ENCODE measurements at places on chromosomes 6 and 20. TPM values are rescaled to one million over a fixed set of nuclear protein-coding genes. Genes with fewer than 3 reads are reported as not detected.

- DNase-seq, result no peak
Observed at GRCh38 chr6:155010940-155011339, 15.8 kb downstream of the TIAM2 start.

DNA sequence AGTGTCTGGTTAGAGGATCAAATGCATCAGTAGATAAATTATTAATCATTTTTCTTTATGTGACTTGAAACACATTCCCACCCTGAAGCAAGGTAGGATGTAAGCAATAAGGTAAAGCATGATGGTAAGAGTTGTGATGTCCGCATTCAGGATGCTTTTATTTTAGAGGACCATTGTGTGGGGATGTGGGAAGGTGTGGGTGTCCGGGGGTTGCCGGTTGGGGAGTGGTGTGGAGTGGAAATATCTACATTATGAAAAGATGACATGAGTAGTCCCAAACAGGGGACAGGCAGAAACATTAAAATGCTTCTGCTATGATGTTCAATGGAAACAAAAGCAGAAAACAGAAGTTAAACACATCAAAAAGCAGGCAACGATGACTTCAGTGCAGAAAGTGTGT is 215.4 kb downstream of the HIVEP2 start:
- DNase-seq, result no peak

DNA sequence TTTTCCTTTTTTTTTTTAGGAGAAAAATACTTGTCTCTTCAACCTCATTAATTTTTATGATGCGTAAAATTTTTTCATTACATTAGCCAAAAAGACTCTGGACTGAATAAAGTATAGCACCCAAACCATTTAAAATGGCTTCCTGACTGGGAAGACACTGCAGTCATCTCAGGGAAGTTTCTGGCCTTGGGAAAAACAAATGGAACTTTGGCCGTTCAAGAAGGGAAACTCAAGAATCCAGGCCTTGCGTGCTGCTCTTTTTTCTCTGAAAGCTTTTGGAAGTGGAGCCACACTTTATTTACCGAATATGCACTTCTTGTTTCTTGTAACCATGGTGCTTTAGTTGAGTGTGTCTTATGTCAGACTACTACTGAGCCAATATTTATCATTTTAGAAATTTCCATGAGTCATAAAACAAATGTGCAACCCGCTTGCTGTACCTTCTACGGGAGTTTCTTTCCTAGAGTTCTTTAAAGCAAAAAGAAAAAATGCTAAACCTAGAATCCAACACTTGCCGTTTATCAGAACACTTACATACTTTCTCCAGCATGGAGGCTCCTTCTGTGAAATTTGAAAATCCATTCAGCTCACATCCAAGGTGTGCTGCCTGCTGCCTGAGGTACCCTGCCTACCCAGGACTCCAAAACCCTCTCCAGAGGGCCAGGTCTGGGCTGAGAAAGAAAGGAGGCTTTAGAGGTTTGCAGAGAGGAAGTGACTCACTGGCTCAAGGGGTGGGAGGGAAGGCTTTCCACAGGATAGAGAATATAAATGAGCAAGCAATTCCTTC is 11.5 kb upstream of the DSTN start:
- DNase-seq, result no peak

GTSF1L gene
- total RNA-seq, result not detected

BTBD9 gene
- 13.1 TPM for total RNA-seq

GRCh38 chr20:25224941-25225340 is 22.9 kb upstream of the PYGB start:
- DNase-seq, result no peak

PPP1R14C gene
- not detected for total RNA-seq

DNA sequence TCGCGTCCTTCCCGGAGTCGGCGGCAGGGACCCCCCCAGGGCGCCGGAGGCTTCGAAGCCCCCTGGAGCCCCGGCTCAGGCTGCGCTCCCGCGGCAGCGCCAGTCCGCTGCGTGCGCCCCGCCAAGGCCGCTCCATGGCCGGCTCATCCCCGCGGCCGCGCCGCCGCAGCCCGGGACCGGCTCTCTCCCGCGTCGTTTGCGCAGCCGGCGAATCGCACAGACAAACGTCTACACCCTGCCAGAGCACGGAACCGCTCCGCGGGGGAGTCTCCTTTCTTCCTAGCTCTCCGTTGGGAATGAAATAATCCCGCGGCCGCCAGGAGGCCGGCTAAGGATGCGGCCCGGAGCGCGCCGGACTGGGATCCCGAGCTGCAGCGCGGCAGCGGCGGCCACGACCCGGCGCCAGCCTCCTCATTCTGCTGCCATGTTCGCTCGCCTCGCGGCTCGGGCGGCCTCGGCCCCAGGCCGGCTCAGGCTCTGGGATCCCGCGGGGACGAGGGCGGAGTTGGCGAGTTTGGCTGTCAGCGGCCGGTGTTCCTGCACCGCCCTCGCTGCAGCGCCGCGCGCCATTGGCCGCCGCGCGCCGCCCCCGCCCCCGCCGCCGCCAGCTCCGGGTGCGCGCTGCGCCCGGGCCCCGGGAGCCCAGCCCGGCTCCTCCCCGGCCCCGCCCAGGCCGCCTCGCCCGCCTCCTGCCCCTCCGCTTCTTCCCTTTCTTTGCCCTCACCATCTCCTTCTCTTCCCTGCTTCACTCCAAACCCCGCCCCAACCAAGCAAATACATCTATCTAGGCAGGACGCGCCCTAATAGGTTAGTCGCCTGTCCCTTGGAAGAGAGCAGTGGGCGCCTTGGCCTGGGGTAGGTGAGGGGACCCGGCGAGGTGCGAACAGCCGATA is at the start of gene GFOD1:
GFOD1 (minus strand) TSS at position 479 of the 893 bp plus-strand sequence. CDS start 710 bp downstream, outside the sequence.
- peak; percentile 65 for DNase-seq

DNA sequence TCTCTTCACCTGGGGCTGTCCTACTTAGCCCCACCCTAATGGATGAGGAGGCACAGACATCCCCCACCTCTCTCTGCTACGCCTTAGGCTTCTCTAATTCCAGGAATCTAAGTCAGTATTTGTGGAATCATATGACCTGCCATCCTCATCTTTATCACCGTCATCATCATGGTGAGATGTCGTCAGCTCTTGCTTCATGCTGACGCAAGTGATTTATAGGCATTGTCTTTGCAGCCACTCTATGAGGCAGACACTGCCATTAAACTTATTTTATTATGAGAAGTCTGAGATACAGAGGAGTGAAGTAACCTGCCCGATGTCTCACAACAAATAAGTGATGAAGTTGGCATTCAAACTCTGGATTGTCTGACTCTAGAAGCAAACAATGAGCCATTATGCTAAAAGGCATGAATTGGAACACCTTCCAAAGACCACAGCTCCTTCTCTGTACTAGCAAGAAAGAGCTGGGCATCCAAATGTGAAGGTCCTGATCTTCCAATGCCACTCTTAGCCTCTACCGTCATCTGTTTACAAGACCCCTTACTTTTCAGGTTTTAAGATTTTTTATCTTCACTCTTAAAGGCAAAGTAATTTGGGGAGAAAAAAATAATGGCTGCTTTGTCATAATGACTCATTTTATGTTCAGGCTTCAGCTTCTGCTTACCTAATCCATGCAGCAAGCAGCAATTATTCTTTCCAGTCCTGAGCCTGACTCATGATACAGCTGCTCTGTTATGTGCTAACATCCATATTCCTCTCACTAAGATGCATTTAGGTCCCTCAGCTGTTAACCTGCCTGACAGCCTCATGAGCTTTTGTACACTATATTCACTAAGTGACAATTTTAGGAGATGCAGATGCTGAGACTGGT is 113.7 kb upstream of the BCLAF1 start:
- no peak for DNase-seq

SLC44A4 gene
- 0.60 TPM for total RNA-seq

DYNLT2 gene
- 1.7 TPM for total RNA-seq

DOK5 gene
- 0.79 TPM for total RNA-seq

COL9A3 gene
- total RNA-seq, result 0.10 TPM

- DNase-seq, result no peak
Observed at GRCh38 chr6:135235716-135236115, 54.6 kb downstream of the MYB start.

DNA sequence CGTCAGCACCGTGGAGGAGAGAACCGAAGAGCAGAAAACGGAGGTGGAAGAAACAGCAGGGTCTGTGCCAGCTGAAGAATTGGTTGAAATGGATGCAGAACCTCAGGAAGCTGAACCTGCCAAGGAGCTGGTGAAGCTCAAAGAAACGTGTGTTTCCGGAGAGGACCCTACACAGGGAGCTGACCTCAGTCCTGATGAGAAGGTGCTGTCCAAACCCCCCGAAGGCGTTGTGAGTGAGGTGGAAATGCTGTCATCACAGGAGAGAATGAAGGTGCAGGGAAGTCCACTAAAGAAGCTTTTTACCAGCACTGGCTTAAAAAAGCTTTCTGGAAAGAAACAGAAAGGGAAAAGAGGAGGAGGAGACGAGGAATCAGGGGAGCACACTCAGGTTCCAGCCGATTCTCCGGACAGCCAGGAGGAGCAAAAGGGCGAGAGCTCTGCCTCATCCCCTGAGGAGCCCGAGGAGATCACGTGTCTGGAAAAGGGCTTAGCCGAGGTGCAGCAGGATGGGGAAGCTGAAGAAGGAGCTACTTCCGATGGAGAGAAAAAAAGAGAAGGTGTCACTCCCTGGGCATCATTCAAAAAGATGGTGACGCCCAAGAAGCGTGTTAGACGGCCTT is 41.6 kb downstream of the ZBTB2 start:
- DNase-seq, result no peak

DNA sequence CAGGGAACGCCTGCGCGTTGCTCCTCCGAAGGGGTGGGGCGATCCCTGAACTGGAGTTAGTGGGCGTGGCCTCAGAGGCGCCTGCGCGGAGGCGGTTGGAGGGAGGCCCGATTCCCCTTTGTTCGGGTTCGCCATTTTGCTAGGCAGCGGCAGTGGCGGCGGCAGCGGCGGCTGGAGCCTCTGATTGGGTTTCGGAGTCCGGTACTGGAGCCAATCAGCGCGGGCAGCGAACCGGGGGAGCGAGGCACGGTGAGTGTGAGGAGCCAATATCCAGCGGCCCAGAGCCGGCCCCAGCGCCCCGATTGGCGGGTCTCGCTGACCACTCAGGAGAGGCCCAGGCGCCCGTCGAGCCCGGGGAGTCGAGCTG is at the start of gene NFYA:
NFYA (plus strand) TSS at position 139 of the 367 bp plus-strand sequence. CDS start 6,116 bp downstream, outside the sequence.
- peak; percentile 100 for DNase-seq

DNA sequence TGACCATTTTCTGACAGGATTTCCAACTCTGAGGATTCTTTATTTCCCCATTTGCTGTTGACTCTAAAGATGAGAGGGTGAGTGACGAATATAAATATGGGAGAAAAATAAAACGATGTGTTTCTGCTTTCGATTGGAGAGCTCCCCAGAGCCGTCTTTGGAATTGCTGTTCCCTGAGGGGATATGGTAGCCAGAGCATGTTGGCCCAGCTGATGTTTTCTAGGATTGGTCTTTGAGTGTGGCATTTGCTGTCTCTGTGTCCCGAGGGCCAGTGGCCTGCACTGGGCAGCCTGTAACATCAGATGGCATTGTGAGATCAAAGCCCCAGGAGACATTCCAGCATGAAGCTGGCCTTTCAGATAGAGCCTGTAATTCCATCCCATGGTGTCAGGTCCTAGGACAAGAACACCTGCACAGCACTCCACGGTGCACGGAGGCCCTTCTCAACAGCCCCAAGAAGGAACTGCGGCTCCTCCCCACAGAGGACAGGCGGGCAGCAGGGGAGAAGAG is 26.7 kb downstream of the PKIG start:
- DNase-seq, result no peak

DNA sequence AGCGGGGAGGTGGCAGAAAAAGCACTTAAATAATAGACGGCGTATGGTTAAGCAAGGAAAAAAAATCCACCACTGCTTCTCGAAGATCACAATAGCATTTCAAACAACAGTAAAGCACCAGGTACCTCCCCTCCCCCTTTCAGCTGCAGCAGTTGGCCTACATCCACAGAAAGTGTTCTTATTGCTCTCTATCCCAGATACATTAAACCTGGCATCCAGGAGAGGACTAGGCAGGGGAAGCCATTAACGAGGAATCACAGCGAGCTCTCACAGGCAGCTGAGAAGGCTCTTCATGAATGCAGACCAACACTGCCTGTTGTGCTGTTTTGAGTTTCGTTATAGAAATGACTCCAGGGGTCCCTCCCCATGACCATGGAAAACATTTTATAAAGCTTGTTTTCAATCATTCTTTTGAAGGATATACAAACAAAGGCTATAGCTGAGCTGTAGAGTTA is 11.8 kb downstream of the FYN start:
- DNase-seq, result no peak

Measured in activated T-cell treated with anti-CD3 and anti-CD28 coated beads, Interleukin-2, amount 50 U/mL, for 4 hours (primary cell).